Osteoblast (primary cell): ENCODE measurements at places on chromosomes 2 and 18. TPM values are rescaled to one million over a fixed set of nuclear protein-coding genes. Genes with fewer than 3 reads are reported as not detected.

The CKAP2L gene
- total RNA-seq: 1.1 and 1.5 TPM in 2 replicates

The BUB1 gene
- 4.7 and 7.1 TPM in 2 replicates for total RNA-seq

The ACADL gene
- not detected in 2 replicates for total RNA-seq

The AQP4 gene
- not detected in 2 replicates for total RNA-seq

The TSHZ1 gene
- 8.5 and 10.5 TPM in 2 replicates for total RNA-seq

The BCL2 gene
- total RNA-seq: 10.6 and 11.9 TPM in 2 replicates

The PLB1 gene
- 0.36 and 0.88 TPM in 2 replicates for total RNA-seq

The CRYGC gene
- total RNA-seq: not detected in 2 replicates

The AMER3 gene
- total RNA-seq: not detected in 2 replicates
